ENCODE measurements at places on chromosomes 13 and 19. TPM values are rescaled to one million over a fixed set of nuclear protein-coding genes. Genes with fewer than 3 reads are reported as not detected.

Gene GAPDHS
- not detected for total RNA-seq

DNA sequence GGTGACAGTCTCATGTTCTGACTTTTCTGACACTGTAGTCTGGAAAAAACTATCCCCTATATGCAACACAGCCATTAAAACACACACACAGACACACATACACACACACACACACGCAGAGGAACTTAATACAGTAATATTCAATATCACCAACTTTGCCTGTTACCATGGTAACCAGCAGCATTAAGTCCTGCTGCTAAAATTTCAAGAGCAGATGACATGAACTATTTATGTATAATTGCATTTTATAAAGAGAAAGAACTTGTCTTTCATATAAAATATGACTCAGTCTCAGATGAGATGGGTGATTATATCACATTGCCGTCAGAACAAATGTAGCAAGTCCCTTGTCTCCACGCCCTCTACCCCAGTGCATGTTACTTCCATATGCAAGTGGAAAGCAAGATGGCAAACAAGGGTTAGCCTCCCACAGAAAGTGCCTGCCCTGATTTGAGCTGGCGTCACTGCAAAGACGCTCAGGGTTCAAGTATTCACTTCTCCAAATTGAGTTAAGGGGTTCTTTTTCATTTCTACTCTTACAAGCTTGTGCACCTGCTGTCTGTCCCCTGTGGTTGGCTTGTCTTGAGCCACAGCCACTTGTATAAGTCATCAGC lies 576.8 kb downstream of the UQCRFS1 start:
- H3K4me3 ChIP-seq, result no peak overlapping the region
- no peak for DNase-seq
- H3K4me1 ChIP-seq, result no peaks in the 10 kb centered on the region

Gene SPRED3
- total RNA-seq, result 2.6 TPM

GRCh38 chr19:11578258-11579142 lies 1.1 kb upstream of the ACP5 start:
- peak; percentile 43 for DNase-seq
- peak overlapping the region; percentile 30 for H3K4me3 ChIP-seq
- no peak overlapping the region for H3K27ac ChIP-seq
- no peaks in the 10 kb centered on the region for H3K4me1 ChIP-seq
- no peaks in the 10 kb centered on the region for H3K36me3 ChIP-seq

DNA sequence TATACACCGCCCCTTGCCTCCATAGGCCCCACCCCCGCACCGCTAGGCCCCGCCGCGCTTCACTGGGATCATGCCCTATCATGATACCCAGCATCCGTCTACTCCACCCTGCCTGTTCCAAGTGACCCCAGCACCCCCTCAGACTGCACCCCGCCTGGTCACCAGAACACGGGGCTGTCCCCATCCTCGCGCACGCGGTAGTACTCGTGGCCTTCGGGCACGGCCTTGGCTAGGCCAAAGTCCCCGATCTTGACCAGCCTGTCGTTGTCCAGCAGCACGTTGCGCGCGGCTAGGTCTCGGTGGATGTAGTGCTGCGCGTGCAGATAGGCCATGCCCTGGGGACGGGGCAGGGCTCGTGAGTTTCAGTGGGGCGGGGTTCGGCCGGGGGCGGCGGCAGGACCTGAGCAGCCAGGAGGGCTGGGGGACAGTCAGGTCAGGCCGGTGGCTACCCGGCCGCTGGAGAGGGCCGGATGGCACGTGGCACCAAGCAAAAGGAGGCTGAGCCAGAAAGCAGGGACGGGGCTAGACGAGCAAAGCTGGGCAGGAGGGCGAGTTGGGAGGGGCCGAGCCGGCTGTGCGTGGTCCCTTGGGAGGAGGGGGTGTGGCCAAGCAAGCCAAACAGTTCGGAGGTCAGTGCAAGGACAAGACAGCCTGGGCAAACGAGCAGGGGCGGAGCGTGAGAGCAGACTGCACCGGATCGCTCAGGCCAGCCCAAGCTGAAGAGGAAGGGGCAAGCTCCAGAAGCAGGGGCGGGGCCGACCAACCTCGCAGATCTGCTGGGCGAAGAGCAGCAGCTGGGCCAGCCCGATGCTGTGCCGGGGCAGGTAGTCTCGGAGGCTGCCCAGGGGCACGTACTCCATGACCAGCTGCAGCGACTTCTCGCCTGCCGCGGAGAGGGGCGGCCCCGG lies 13.6 kb upstream of the ICAM3 start:
- H3K4me1 ChIP-seq, result no peaks in the 10 kb centered on the region
- DNase-seq, result peak; percentile 80
- H3K27me3 ChIP-seq, result no peaks in the 10 kb centered on the region

Gene RTBDN
- total RNA-seq, result not detected

- H3K4me1 ChIP-seq, result no peaks in the 10 kb centered on the region
- H3K4me3 ChIP-seq, result no peak overlapping the region
- no peaks in the 10 kb centered on the region for H3K36me3 ChIP-seq
- H3K27ac ChIP-seq, result no peak overlapping the region
- no peak for DNase-seq
These were observed 1.3 kb upstream of the KLK8 start for GRCh38 chr19:51002542-51003311.

DNA sequence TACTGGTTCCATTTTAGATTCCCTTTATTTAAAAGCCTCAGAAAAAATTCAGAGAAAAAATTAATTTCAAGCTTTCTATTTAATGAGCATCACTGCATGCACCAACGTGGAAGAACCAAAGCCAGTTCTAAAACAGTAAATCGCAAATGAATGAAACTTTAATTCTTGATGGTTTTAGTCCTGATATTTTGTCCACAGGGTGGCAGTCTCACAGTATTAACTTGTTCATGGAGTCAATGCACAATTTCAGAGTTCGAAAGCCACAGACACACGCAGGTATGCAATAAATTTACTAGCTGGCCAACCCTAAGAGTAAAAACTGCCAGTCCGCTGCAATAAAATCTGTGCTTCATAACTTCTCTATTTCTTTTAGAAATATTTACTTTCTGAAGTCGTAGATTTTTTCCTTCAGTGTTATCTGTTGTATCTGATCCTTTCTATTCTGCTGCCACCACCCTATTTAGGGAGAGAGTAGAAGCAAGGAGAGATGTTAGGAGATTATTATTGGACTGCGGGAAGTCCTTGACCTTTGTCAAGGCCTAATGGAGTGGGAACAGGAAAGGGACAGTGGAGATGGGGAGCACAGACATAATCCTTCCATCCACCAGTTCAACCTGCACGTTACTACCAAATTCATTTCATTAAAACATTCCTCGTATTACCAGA lies 7.0 kb upstream of the WBP4 start:
- no peaks in the 10 kb centered on the region for H3K27me3 ChIP-seq
- DNase-seq, result peak; percentile 60
- no peak overlapping the region for H3K27ac ChIP-seq
- H3K4me1 ChIP-seq, result peaks cover 49% of the 10 kb centered on the region
- H3K4me3 ChIP-seq, result no peak overlapping the region

DNA sequence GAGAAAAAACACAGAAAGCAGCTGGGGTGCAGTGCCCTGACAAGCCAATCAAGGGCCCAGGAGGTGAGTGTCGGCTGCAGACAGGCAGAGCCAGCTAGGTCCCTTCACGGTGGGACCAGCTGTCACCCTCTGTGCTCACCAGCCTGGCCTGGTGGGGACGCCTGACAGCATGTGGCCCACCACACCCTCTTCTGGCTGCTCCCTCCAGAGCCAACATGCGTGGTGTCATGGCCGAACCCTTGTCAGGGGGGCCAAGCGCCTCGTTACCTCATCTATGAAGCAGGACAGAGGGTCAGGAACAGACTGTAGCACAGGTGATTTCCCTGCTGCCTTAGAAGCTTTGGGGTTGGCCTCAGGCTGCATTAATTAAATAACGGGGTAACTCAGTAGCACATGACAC lies 40.0 kb upstream of the ISYNA1 start:
- no peak overlapping the region for H3K4me3 ChIP-seq
- peaks cover 25% of the 10 kb centered on the region for H3K4me1 ChIP-seq
- peak overlapping the region; percentile 90 for H3K27ac ChIP-seq

- no peaks in the 10 kb centered on the region for H3K27me3 ChIP-seq
- H3K27ac ChIP-seq, result no peak overlapping the region
- H3K4me3 ChIP-seq, result no peak overlapping the region
- no peaks in the 10 kb centered on the region for H3K36me3 ChIP-seq
- no peak for DNase-seq
- peaks cover 9% of the 10 kb centered on the region for H3K4me1 ChIP-seq
These were observed 11.4 kb downstream of the LPAR6 start for GRCh38 chr13:48401480-48401879.

DNA sequence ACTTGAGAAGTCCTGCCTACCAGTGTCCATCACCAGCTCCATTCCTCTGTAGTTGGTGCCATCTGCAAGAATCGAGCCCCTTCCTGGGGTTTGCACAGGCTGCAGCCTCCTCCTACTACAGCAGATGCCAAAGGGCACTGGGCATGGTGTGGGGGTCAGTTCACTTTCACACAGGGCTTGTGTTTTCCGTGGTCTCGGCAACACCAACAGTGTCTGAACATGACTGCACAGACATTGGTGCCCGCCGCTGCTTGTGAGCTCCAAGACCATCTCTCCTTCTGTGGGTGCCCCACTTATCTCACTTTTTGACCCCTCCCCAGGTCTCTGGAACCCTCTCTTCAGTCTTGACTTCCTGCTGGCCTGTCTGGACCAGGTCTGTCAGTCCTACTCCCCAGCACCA lies 15.2 kb downstream of the ZNF446 start:
- no peak overlapping the region for H3K4me3 ChIP-seq
- no peaks in the 10 kb centered on the region for H3K27me3 ChIP-seq
- no peaks in the 10 kb centered on the region for H3K36me3 ChIP-seq
- no peak overlapping the region for H3K27ac ChIP-seq
- no peaks in the 10 kb centered on the region for H3K4me1 ChIP-seq

All from lung (tissue), 17 donors.